Caco-2 (cell line): ENCODE measurements at places on chromosomes 13 and 19.

GRCh38 chr19:28028881-28029444 lies 1184.0 kb downstream of the UQCRFS1 start:
- DNase-seq = no peak

DNA sequence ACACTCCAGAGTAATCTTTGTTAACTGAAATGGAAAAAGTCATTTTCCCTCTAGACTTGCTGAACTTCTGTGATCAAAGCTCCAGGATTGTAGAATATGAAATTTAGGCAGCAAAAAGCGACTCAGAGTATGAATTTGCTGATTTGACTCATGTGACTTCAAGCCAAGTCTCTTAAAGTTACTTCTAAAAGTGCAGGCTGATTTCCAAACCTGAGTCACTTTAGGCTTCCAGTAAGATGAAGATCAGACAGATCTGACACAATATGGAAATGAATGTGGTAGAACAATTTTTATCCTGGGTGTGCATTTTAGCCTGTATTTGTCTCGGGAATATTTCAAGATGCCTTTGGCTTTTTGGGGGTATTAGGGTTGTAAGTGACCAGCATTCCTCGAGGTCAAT lies 151.0 kb upstream of the TMTC4 start:
- no peak for DNase-seq

DNA sequence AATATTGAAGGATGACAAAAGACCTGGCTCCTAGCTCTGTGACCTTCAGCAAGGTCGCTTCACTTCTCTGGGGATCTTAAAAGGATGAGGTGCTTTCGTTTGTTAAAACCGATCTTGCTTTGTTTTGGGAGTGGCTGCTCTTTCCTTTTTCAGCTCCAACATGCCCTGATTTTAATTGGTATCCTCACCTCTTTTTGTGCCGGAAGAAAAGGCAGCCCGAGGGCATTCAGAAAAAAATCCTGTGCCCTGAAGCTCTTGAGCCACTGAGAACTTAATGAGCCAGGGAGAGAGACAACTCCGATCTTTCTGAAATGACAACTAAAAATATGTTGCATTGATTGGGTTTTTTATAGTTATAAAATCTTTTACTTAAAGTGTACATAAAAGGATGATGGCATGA lies 19.4 kb downstream of the CLDN10 start:
- DNase-seq = no peak

GRCh38 chr13:27405546-27406134 lies 18.8 kb upstream of the GTF3A start:
- DNase-seq = no peak

GRCh38 chr13:73740666-73741065 lies 393.5 kb downstream of the KLF12 start:
- no peak for DNase-seq

GRCh38 chr13:108924134-108924533 lies 294.7 kb downstream of the MYO16 start:
- DNase-seq = no peak

GRCh38 chr19:46970815-46971214 lies 48.8 kb upstream of the NPAS1 start:
- DNase-seq = no peak
